ENCODE measurements at places on chromosomes 12 and 14.

- no peak for DNase-seq
Measured at GRCh38 chr14:80575763-80576162, 364.5 kb upstream of the DIO2 start.

DNA sequence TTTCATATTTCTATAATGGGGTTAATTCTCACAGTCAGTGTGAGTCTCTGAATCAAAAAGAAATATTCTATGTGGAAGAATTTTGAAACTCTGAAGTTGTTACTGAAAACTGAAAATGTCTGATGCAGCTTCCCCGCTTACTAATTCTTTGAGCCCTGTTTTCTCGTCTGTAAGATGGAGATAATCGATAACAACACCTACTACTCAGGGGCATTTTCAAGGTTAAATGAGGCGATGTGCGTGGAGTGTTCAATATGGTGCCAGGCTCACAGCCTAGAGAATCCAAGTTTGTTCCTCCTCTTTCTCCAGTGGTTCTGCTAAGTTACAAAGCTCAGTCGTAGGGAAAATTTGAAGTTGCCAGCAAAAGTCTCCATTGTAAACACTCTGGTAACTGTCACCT is 391.4 kb downstream of the FUT8 start:
- no peak for DNase-seq

DNA sequence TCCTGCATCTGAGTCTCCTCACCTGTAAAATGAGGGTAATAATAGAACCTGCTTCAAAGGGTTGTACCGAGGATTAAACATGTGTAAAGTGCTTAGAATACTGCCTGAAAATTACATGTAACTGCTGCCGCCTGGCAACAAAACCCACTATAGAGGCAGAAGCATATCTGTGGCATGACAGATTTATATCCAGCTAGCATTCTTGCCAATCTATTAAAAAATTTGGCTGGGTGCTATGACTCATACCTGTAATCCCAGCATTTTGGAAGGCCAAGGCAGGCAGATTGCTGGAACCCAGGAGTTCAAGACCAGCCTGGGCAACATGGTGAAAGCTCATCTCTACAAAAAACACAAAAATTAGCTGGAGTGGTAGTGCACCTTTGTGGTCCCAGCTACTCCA is 16.4 kb upstream of the KSR2 start:
- DNase-seq = peak; percentile 6

DNA sequence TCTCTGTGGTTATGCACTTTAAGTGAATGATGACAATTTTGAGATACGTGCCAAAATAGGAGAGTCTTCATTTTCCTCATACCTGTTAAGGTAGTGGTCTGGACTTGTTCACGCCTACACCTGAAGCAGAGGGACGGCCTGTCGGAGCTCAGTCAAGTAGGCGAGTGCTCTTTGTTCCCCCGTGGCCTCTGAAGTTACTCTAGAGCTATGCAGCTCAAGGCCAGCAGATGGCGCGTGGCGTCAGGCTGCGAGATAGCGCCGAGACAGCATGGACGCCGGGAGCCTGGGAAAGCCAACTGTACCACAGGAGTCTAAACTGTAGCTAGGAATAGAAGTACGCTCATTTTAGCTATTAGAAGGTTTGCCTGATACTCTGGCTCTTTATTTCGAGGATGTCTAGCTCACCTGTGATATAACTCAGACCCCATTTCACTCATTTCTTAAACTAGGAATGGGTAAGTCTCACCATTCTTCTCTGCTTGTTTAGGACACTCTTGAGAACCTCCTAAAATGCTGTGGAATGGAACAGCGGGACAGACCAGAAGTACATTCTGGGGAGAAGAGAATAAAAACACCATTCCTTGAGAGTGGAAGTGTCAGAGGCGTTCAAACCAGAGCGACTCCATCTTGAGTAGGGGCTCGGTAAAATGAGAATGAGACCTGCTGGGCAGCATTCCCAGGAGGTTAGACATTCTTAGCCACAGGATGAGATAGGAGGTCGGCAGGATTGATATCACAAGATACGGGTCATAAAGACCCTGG is 267.4 kb upstream of the HMGA2 start:
- peak; percentile 79 for DNase-seq

DNA sequence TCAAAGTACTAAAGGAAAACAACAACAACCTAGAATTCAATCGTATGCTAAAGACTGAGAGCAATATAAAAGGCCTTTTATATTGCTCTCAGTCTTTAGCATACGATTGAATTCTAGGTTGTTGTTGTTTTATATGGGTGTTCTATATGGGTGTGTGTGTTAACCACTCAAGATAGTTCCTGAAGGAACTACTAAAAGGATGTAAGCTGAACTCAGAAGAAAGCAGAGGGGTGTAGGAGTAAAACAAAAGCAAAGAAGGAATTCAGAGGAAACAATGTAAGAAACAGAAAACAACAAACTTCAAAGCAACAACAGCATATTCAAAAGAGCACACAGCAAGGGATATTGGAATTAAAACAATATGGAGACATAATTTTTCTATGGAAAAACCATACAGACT is 5.4 kb downstream of the ZNF891 start:
- no peak for DNase-seq

DNA sequence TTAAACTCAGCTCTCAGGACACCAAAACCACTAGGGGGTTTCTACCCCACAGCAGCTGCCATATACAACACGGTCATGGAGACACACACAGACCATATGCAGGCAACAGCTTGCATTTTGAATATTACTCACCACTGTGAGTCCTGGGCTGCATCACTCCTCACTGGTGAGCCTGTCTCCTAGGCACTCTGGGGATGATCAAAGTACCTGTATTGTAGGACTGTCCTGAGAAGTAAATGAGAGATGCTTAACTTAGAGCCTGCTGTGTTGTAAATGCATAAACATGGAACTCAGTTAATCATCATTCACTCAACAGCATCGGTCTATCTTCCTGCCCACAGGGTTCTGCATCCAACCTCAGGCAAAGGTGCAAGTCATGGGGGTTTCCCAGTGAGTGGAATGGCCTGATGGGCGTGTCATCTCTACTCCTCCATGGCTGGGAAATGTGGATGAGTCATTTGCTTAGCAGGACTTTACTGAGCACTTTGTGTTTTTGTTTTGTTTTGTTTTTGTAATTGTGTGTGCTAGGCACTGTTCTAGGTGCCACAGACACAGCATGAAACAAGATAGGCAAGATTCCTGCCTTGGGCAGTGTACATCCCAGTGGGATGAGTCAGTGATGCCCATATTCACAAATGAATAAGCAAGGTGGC is 1141.2 kb upstream of the TMEM132C start:
- peak; percentile 56 for DNase-seq

- peak; percentile 93 for DNase-seq
Measured at GRCh38 chr12:6383572-6384498, at the start of gene LTBR. TSS of gene LTBR (plus strand) at chr12:6384162. CDS start at chr12:6384359, 197 bp downstream.

DNA sequence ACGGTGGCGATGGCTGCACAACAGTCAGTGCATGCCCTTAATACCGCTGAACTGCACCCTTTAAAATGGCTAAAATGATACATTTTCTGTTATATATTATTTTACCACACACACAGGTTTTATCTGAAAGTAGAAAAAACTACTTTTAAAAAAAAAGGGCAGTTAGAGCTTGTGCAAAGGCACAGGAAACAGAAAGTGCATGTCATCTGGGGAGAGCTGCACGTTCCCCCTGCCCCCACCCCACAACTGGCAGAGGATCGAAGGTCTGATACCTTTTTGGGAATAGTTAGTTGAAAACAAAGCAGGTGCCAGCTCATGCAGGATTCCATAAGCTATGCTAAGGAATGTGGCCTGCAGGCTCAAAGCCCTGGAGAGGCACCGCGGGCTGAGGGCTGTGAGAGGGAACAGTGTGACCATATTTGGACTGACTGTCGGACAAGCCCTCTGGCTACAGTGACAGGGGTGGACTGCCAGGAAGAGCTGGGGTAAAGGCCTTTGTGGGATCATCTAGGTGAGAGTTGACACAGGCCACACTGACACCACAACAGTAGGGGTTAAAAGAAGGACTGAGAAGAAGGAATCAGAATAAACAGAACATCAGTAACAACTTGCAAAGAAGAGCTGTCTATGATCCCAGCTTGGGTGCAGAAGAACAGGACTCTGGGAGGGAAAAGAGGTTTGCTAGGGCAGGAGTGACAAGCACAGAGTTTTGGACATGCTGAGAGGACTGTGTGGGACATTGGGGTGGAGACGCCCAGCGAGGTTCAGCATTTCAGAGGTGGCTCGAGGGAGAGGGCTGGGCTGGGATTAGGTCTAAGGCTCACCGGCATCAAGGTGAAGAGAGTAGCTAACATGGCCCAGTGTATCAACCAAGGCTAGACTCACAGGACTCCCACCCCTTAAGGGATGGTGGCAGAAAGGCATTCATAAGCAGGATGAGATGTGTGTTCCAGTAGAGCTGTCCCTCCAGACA is 54.6 kb downstream of the ACTN1 start:
- no peak for DNase-seq

- peak; percentile 51 for DNase-seq
Measured at GRCh38 chr14:62189698-62190097, 427.5 kb downstream of the SNAPC1 start.

DNA sequence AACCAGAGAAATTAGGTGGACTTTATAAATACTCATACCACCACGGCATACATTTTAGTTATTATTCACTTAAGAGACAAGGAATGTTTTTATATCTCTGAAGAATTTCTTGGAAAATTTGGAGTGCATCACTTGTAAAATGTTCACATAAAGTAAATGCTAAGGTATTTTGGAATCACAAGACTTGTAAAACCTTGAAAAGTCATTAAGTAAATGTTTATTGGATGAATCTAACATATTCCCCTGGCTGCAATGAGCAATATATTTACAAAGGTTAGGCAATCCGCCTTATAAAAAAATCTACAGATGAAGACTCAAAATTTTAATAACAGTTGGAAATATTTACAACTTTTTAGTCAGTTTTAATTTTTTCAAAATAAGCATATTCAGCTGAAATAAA is 287.4 kb upstream of the ALG10 start:
- no peak for DNase-seq

DNA sequence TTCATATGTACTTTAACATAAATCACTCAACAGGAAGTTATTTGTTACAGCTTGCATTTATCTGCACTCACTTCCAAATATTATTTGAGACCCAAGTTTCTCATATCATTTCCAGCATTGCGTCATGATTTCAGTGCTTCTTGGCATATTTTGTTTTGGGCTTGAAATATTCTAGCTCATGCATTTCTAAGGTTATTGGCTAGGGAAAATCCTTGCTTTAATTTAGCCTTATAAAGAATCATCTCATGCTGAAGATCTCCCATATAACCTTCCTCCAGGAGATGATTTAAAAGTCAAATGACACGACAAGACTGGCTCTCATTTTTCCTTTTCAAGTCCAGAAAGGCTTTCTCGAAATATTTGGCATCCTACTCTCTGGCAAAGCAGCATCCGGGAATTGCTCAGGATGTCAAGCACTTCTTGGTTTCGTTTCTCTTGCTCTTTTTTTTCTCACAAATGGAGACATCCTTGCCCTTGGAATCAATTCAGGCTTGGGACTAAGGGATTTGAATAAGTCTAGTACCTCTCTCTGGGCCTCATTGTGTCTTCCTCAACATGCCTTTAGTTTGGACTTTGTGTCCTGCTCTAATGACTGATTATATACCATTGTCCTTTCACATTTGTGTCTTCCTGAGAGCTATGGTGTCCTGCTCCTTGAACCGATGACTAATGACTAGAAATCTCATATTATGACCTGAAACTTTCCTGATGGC is 295.0 kb downstream of the RMST start:
- DNase-seq = no peak

- peak; percentile 44 for DNase-seq
Measured at GRCh38 chr12:7142056-7142644, 12.0 kb downstream of the CLSTN3 start.

DNA sequence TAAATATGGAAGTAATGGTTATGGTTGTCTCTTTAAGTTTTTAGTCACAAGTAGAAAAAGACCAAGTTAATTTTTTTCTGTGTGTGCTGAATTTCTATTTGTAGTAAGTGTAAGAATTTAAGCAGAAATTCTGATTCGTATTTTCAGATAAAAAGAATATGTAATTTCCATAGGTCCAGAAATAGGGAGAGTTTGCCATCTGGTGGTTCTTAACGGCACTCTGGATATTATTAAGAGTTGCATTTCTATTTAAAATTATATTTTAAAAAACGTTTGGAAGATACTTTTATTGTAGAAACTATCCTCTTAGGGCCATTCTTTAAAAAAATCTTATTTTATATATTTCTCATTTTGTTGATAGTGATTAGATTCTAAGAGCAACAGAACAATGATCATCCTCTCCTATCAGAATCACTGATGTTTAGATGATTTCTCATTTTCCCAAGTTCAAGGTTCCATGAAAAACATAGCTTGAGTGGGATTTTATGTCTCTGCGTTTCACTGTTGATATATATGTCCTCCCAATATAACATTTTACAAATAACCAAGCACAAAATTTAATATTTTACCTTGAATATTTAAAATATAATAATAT is 88.3 kb downstream of the LRRK2 start:
- peak; percentile 4 for DNase-seq

GRCh38 chr14:30507209-30507608 is 51.7 kb upstream of the G2E3 start:
- DNase-seq = no peak

- no peak for DNase-seq
Measured at GRCh38 chr12:57935331-57935730, 6.0 kb upstream of the ATP23 start.

- peak; percentile 74 for DNase-seq
Measured at GRCh38 chr14:27391331-27391730, 793.5 kb upstream of the NOVA1 start.

DNA sequence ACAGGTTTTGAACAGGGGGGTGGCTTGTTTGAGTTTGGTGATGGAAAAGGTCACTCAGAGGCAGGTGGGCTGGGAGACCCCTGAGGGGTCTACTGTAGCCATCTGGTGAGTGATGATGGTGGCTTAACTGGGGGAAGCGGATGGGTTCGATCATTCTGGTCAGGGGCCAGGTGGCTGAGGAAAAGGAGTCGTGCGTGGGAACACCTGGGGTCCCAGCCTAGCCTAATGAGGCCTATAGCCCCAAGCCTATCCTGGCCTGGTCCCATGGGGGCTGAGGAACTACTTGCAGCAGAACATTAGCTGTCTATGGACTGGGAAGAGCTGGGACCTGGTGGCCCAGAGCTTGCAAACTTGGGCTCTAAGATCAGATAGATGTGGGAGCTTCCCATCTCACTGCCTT is 158.4 kb upstream of the MYL2 start:
- DNase-seq = no peak

GRCh38 chr12:13504074-13504473 is 307.5 kb downstream of the EMP1 start:
- DNase-seq = peak; percentile 32

Measured in fibroblast of skin of abdomen (primary cell).